Osteoblast (primary cell): ENCODE measurements at places on chromosomes 6 and 20. TPM values are rescaled to one million over a fixed set of nuclear protein-coding genes. Genes with fewer than 3 reads are reported as not detected.

The CST4 gene
- not detected in 2 replicates for total RNA-seq

The GNRH2 gene
- total RNA-seq, result 0.29 TPM in 1 of 2 replicates, not detected in the other

The HLA-DRB1 gene
- total RNA-seq, result 1.1 and 19.7 TPM in 2 replicates

The HLA-DPA1 gene
- total RNA-seq, result 5.4 and 30.4 TPM in 2 replicates

The ZNF334 gene
- 5.0 and 5.8 TPM in 2 replicates for total RNA-seq

The OCSTAMP gene
- total RNA-seq, result not detected in 2 replicates

The SNTA1 gene
- 27.1 and 27.5 TPM in 2 replicates for total RNA-seq

The BIRC7 gene
- total RNA-seq, result under 0.01 and 0.29 TPM in 2 replicates

The BMP7 gene
- not detected in 2 replicates for total RNA-seq

The FAM83D gene
- 1.8 and 2.2 TPM in 2 replicates for total RNA-seq

The BHLHE23 gene
- total RNA-seq, result not detected in 2 replicates

The ERVFRD-1 gene
- total RNA-seq, result not detected in 2 replicates

The DZANK1 gene
- total RNA-seq, result 1.4 and 1.5 TPM in 2 replicates

The KCNB1 gene
- under 0.01 TPM in 2 replicates for total RNA-seq

The MYMX gene
- total RNA-seq, result not detected in 2 replicates

The DEFB128 gene
- total RNA-seq, result not detected in 2 replicates

The SRMS gene
- not detected in 2 replicates for total RNA-seq

The SLC25A27 gene
- total RNA-seq, result 9.4 and 10.5 TPM in 2 replicates

The TAGAP gene
- total RNA-seq, result not detected in 2 replicates

The GPR63 gene
- total RNA-seq, result under 0.01 TPM in 2 replicates

The LY6G6F gene
- total RNA-seq, result not detected in 2 replicates

The AGER gene
- under 0.01 TPM in 2 replicates for total RNA-seq

The NOTCH4 gene
- total RNA-seq, result 0.59 and 1.1 TPM in 2 replicates

The MLIP gene
- total RNA-seq, result 0.29 and 0.36 TPM in 2 replicates

The CGAS gene
- 5.9 and 6.2 TPM in 2 replicates for total RNA-seq

The SEL1L2 gene
- total RNA-seq, result not detected in 2 replicates

The RPL7L1 gene
- total RNA-seq, result 112 and 128 TPM in 2 replicates

The NT5E gene
- 219 and 280 TPM in 2 replicates for total RNA-seq

The TRIM40 gene
- not detected in 2 replicates for total RNA-seq

The PPP1R10 gene
- 29.0 and 37.4 TPM in 2 replicates for total RNA-seq

The ANKRD66 gene
- total RNA-seq, result not detected in 2 replicates

The LAMP5 gene
- under 0.01 and 0.29 TPM in 2 replicates for total RNA-seq

The COX4I2 gene
- total RNA-seq, result not detected in 2 replicates

The CCDC28A gene
- total RNA-seq, result 11.2 and 15.3 TPM in 2 replicates

The TRIM10 gene
- not detected in 2 replicates for total RNA-seq

The GMPR gene
- total RNA-seq, result 6.5 and 7.4 TPM in 2 replicates

The SPATA25 gene
- 1.2 and 1.4 TPM in 2 replicates for total RNA-seq

The CALHM5 gene
- 14.8 and 16.2 TPM in 2 replicates for total RNA-seq
